Adipose tissue (tissue), 3 donors: ENCODE measurements at places on chromosomes 11 and 22. TPM values are rescaled to one million over a fixed set of nuclear protein-coding genes. Genes with fewer than 3 reads are reported as not detected.

Gene OR6T1
- not detected for polyA plus RNA-seq

Gene BDNF
- polyA plus RNA-seq: 0.33 TPM

Gene CABP7
- 0.07 TPM for polyA plus RNA-seq

Gene GTF2H1
- 29.3 TPM for polyA plus RNA-seq

Gene C11orf91
- polyA plus RNA-seq: not detected

Gene PTPN5
- 0.74 TPM for polyA plus RNA-seq

Gene LRP4
- polyA plus RNA-seq: 2.0 TPM

Gene SLC22A25
- not detected for polyA plus RNA-seq

Gene NCAPD3
- polyA plus RNA-seq: 14.3 TPM

Gene RIMBP3B
- not detected for polyA plus RNA-seq

Gene CNTN5
- polyA plus RNA-seq: 0.10 TPM

Gene DEFB131B
- polyA plus RNA-seq: not detected

Gene MPZL3
- 1.2 TPM for polyA plus RNA-seq

Gene TYR
- polyA plus RNA-seq: not detected

Gene SHANK2
- 3.2 TPM for polyA plus RNA-seq

Gene ATG2A
- 12.4 TPM for polyA plus RNA-seq

Gene OR5B21
- polyA plus RNA-seq: not detected

Gene DDIAS
- 0.34 TPM for polyA plus RNA-seq

Gene NLRP10
- not detected for polyA plus RNA-seq

Gene PKDREJ
- 0.11 TPM for polyA plus RNA-seq

Gene CNTF
- polyA plus RNA-seq: 0.56 TPM

Gene OR5T2
- polyA plus RNA-seq: not detected

Gene KLHL35
- polyA plus RNA-seq: 0.65 TPM

Gene VWA5A
- polyA plus RNA-seq: 9.2 TPM

Gene IGSF9B
- polyA plus RNA-seq: 0.71 TPM

Gene SESN3
- 2.6 TPM for polyA plus RNA-seq

Gene RAB39A
- polyA plus RNA-seq: 0.45 TPM

Gene SLC22A6
- polyA plus RNA-seq: not detected

Gene TAGLN
- polyA plus RNA-seq: 1,292 TPM

Gene MRGPRE
- 0.06 TPM for polyA plus RNA-seq

Gene ADORA2A
- 0.90 TPM for polyA plus RNA-seq

Gene DEPDC7
- 2.2 TPM for polyA plus RNA-seq

Gene NEFH
- 0.36 TPM for polyA plus RNA-seq

Gene LRRN4CL
- 39.1 TPM for polyA plus RNA-seq

Gene BLID
- not detected for polyA plus RNA-seq

Gene ART1
- not detected for polyA plus RNA-seq

Gene OR8D1
- polyA plus RNA-seq: not detected

Gene MUC5AC
- polyA plus RNA-seq: 0.03 TPM

Gene DUSP8
- polyA plus RNA-seq: 4.2 TPM

Gene C11orf54
- polyA plus RNA-seq: 17.6 TPM

Gene ADAMTS8
- polyA plus RNA-seq: 0.82 TPM

Gene ARHGAP20
- 6.2 TPM for polyA plus RNA-seq

Gene SLC29A2
- 9.4 TPM for polyA plus RNA-seq

Gene MS4A3
- 1.1 TPM for polyA plus RNA-seq

Gene VWCE
- polyA plus RNA-seq: 5.4 TPM

Gene GLB1L2
- polyA plus RNA-seq: 5.2 TPM

Gene OR8G1
- polyA plus RNA-seq: not detected

Gene OR52I2
- polyA plus RNA-seq: not detected

Gene MS4A12
- polyA plus RNA-seq: not detected

Gene KCNK4
- not detected for polyA plus RNA-seq

Gene FAT3
- 0.22 TPM for polyA plus RNA-seq

Gene IZUMO1R
- not detected for polyA plus RNA-seq

Gene CARNS1
- 2.6 TPM for polyA plus RNA-seq

Gene BTBD18
- not detected for polyA plus RNA-seq

Gene CASP5
- polyA plus RNA-seq: 1.2 TPM

Gene OR5D18
- not detected for polyA plus RNA-seq

Gene SCARF2
- 3.7 TPM for polyA plus RNA-seq

Gene CCDC83
- polyA plus RNA-seq: not detected
